ENCODE measurements at places on chromosomes 1 and 21. TPM values are rescaled to one million over a fixed set of nuclear protein-coding genes. Genes with fewer than 3 reads are reported as not detected.

The ATP1A4 gene
- not detected for total RNA-seq

DNA sequence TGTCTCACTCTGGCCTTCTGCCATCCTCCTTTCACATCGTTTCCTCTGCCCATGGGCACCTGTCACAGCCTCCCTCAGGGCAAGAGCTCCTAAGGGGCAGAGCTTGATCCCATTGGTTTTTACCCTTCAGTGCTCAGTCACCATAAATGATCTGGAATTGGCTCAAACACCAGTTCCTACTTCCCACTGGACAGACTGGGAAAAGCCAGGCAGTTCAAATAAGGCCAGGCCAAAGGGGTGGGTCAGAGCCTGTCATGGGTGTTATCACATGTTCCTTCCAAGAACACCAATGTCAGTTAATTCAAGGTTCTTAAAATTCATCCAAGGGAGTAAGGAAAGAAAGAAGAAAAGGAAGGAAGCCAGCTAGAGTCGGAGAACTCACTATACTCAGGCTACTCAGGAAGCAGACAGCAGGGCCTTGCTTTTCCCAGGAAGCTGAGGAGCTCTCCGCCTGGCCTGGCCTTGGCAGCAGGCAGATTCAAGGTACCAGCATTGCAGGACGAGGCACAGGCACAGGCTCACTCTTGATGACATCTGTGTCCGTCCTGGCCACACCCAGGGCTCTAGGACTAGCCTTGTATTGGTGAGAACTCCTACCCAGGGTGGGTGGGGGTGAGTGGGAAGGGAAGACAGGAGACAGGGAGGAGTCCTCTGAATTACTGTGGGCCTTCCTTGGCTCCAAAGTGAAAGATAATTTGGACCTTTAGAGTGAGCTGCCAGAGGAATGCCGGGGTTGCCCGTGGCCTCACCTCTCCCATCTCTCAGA lies 32.2 kb upstream of the ARTN start:
- no peak for DNase-seq

The RGS16 gene
- total RNA-seq, result 2.9 TPM

The PRELP gene
- total RNA-seq, result not detected

DNA sequence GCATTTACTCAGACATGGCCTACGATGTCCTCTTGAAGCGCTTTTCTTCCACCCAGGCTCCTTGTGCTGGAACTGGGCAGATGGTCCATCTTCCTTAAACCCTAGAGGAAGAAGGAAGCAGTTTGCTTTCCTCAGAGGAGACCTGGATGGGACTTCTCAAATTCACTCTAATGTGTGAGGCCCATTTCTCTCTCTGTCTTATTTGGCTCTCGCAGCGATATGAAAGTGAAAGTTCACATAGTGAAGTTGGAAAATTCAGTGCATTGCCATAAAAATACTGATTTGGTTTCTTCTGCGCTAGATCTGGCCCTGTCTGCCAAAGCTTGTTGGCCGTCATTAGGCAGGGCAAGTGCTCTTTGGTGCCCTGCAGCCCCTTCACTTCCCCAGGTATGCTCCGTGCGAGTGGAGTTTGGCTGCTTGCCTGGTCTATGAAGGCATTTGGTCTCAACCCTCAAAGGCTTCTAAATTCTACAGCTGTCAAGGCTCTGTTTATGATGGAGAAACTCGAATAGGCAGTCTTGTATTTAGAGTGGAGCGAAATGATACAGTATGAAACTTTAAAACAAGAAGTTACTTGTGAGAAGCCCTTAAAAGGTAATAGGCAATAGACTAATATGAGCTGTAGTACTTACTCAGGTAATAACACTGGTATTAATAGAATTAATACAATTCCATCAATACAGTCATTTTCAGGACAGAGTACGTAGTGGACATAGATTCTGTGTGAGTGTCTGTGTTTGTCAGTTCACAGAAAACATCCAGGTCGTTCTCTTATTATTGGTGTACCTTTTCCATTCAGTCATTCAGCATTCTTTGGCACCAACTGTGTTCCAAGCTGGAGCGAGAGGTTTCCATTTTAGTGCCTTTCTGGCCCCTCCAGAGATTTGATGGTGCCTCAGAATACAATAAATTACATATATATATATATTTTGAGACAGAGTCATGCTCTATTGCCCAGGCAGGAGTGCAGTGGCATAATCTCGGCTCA lies 20.5 kb downstream of the SZRD1 start:
- no peak for DNase-seq

DNA sequence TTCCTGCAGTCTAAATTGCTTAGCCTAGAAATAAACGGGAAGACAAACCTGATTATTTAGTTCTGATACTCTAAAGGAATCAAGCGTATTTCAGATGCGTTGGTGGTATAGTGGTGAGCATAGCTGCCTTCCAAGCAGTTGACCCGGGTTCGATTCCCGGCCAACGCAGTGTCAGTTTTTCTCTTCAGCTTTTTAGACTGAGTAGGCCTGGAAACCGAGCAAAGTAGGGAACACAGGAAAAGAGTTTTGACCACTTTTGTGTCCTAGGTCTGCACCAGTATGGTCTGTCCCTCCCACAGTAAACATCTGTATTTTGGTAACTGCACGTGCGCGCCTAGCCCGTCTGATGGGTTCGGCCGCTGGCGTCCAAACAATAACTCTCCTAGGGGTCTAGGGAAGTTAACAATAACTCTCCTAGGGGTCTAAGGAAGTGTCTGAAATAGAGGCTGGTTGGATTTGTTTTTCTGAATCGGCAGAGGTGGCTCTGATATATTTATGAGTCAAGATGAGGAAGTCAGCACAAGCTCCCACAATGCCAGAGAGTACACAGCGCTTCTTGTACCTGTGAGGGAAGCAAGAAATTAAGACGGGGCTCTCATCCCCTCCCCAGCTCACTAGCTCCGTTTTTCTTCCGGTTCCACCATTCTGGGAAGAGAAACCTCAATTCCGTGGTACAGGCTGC lies 15.6 kb upstream of the HJV start:
- no peak for DNase-seq

The LEMD1 gene
- total RNA-seq, result 4.3 TPM

DNA sequence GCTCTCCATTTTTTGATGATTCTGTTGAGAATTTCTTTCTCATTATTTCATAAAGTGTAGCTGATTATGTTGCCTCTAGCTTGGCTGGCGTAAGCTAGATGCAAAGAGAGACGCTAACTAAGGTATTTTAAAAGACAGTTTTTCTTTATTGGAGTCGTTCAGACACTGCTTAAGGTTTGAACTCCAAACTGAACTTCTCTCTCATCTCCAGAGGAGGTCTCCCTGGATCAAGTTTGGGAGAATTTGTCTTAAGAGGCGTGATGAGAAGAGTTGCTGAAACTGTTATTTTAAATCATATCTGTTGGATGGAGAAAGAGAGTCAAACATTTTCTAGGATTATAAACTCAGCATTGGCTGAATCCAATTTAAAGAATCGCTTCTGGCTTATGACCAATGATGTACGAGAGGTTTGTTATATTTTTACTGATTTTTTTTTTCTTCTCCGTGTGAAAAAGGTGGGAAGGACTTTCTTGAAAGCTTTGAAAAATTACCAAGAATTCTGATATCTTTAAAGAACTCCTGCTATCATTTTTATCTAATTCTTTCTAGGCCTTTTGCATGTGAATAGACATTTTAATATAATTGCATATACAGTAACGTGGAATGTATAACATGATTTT lies 34.0 kb downstream of the MAP3K7CL start:
- DNase-seq, result no peak

The RHCE gene
- 0.08 TPM for total RNA-seq

DNA sequence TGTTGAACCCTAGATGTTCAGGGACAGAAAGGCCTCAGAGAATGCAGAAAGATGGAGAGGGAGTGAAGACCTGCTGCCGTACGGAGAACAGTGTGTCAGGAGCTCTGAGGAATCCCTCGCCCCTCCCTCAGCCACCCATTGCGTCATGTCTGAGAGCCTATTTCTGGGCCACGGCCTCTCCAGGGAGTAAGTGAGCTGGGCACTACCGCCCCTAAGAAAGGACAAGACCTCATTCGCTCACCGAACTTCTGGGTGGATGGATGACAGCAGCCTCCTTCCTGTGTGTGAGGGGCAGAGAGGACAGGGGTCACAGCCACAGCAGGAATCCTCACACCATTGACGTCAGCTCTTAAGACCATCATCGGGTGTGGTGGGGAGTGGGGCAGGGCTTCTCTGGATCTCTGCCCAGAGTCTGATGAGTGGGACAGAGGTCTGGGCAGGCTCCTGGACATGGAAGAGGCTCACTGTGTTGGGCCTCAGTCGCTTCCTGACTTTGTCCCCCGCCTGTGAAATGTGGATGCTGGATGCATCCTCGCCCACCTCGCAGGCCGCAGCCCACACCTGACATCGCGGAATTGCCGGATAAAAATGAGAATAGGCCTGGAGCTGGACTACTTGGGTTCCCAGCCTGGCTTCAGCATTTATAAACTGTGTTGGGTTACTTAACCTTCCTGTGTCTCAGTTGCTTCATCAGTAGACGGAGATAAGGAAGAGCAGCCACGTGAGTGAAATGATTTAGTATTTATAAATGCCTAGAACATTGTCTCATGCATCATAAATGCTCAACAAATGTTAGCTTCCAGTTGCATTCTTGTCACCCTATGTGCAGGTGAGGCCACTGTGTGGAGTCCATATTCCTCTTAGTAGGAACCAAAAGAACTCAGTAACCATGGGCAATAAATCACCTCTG lies 238.6 kb downstream of the TRABD2B start:
- DNase-seq, result no peak

GRCh38 chr1:227424953-227425352 lies 106.7 kb upstream of the CDC42BPA start:
- DNase-seq, result no peak

GRCh38 chr1:103084181-103084580 lies 24.1 kb downstream of the COL11A1 start:
- no peak for DNase-seq

The GNAT2 gene
- not detected for total RNA-seq

DNA sequence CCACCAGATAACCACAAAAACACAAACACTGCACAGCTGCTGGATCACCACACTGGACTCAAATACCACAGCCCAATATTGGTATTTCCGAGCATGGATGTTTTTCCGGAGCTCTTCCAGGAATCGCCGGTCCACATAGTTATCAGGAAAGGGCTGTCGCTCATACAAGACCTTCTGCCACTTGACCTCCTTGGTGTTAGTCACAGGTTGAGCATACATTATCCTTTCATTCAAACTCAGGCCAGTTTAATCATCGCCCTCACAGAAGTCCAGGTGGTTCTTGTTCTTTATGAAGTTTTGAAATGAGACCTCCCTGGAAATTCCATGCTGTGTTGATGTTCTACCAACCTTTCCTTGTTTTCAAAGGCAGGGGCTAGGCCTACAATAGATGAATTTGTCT lies 1.5 kb downstream of the PIGC start:
- DNase-seq, result no peak

The VHLL gene
- total RNA-seq, result not detected

The LCE3E gene
- not detected for total RNA-seq

GRCh38 chr1:26719205-26719604 lies 23.4 kb downstream of the ARID1A start:
- no peak for DNase-seq

DNA sequence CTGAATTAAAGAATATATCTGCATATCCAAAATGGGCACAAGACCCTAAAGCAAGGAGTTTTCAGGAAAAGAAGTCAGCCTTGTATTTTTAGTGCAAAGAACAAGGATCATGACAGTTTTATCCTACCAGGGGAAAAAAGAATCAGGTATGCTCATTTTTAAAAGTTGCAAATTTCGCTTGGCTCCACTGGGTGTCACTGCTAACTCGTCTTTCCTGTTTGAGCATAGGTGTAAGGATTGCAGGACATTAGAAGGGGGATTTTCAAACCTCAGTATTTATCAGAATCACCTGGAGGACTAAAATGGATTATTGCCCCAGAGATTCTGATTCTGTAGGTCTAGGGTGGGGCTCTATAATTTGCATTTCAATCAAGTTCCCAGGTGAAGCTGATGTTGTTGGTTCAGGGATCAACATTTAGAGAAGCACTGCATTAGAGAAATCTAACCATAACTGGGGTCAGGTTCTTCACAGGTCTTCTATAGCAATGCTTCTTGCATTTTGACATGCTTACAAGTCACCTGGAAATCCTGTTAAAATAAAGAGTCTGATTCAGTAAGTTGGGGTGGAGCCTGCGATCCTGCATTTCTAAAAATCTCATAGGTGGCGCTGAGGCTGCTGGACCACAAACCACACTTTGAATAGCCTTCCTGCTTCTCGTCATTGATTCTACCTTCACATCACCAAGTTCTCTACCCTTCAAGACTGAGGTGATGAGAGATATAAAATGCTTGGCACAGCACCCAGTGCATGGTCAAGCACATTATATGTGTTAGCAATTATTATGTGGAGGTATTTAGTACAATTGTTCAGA lies 39.6 kb downstream of the NUF2 start:
- DNase-seq, result no peak

The KAZN gene
- total RNA-seq, result 2.8 TPM

DNA sequence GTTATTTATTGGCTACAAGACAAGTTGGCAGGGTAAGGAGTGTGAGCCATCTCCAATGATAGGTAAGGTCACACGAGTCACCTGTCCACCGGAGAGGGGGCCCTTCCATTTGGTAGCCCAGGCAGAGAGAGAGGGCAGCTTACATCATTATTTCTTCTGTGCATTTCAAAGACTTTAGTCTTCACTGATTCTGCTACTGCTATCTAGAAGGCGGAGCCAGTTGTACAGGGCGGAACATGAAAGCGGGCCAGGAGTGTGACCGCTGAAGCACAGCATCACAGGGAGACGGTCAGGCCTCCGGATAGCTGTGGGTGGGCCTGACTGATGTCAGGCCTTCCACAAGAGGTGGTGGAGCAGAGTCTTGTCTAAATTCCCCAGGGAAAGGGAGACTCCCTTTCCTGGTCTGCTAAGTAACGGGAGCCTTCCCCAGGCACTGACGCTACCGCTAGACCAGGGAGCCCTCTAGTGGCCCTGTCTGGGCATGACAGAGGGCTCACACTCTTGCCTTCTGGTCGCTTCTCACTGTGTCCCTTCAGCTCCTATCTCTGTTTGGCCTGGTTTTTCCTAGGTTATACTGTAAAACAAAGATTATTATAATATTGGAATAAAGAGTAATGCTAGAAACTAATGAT lies 36.7 kb downstream of the ZNF695 start:
- DNase-seq, result no peak

GRCh38 chr1:116203181-116203723 lies 92.1 kb downstream of the MAB21L3 start:
- no peak for DNase-seq

DNA sequence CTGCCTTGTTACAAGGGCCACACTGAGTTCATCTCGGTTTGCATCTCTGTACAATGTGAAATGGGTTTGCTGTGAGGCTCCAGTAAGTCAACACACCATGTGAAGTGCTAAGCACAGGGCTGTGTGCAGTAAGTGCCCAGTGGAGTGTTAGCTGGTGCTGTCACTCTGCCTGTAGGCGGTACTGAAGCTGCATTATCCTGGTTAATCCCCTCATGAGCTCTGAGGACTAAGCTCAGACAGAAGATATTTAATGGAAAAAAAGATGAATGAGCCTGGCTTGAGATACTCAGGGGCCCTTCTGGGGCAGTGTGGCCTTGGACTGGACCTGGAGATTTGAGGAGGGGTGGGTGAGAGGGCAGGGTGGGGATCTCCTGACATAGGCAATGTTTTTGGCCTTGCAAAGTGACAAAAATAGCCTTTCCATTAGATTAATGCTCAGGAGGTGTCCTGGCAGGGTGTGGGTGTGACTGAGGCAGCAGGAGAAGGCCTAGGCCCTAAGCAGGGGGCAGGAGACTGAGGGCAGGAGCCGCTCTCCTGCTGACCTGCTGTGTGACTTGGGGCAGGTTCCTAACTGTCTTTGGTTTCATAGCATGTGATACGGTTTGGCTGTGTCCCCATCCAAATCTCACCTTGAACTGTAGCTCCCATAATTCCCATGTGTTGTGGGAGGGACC lies 570.5 kb downstream of the PTPRU start:
- DNase-seq, result no peak

The CYP2J2 gene
- total RNA-seq, result 1.9 TPM

- no peak for DNase-seq
These were observed 121.4 kb downstream of the KCNK1 start for GRCh38 chr1:233735331-233735730.

- no peak for DNase-seq
These were observed 861.0 kb downstream of the USP25 start for GRCh38 chr21:16590641-16591292.
